Left lung (tissue), 14 donors: ENCODE measurements at places on chromosomes 4 and X. TPM values are rescaled to one million over a fixed set of nuclear protein-coding genes. Genes with fewer than 3 reads are reported as not detected.

TCEAL3 gene
- total RNA-seq, result 21.3 TPM

TBL1X gene
- 20.3 TPM for total RNA-seq

DNA sequence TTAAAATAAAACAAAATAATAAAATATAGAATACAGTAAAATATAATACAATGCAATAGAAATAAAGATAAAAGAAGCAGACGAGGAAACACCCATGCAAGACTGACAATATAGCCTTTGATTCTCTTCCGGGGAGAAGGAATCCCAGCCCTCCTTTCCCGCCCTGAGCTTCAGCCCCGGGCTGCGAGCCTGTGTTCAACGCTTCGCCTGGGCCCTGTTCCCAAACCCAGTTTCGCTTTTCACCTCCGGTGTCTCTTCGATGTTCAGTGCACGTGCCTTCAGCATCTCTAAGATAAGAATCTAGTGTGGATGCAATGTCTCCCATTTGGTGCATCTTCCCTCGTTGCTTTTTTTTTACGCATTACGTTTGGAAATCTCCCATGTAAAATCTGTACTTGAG lies 38.4 kb upstream of the ARSD start:
- no peak for DNase-seq

- DNase-seq, result no peak
Measured at GRCh38 chrX:24245202-24245601, 68.7 kb downstream of the SUPT20HL2 start.

- DNase-seq, result no peak
Measured at GRCh38 chr4:124866301-124866700, 153.8 kb upstream of the ANKRD50 start.
